Lower lobe of right lung (tissue), 2 donors: ENCODE measurements at places on chromosomes 16 and 17. TPM values are rescaled to one million over a fixed set of nuclear protein-coding genes. Genes with fewer than 3 reads are reported as not detected.
A peak's percentile ranks its signal among the peaks of the same experiment; 100 is the strongest.

- H3K4me1 ChIP-seq = no peaks in the 10 kb centered on the region
- no peak overlapping the region for H3K27ac ChIP-seq
- DNase-seq = no peak
- H3K4me3 ChIP-seq = no peak overlapping the region
- H3K36me3 ChIP-seq = peaks cover 62% of the 10 kb centered on the region
- H3K27me3 ChIP-seq = no peaks in the 10 kb centered on the region
Observed at GRCh38 chr16:75599452-75600277, 23.4 kb downstream of the ADAT1 start.

- H3K27me3 ChIP-seq = no peaks in the 10 kb centered on the region
- no peak for DNase-seq
- H3K4me3 ChIP-seq = no peak overlapping the region
- H3K36me3 ChIP-seq = peaks cover 25% of the 10 kb centered on the region
- H3K4me1 ChIP-seq = peaks cover 35% of the 10 kb centered on the region
Observed at GRCh38 chr16:1354815-1355540, 3.2 kb downstream of the GNPTG start.

GRCh38 chr16:8110572-8111514 is 479.5 kb downstream of the TMEM114 start:
- H3K4me1 ChIP-seq = no peaks in the 10 kb centered on the region
- H3K4me3 ChIP-seq = no peak overlapping the region
- H3K36me3 ChIP-seq = no peaks in the 10 kb centered on the region
- H3K27ac ChIP-seq = no peak overlapping the region

ABCA5 gene
- 20.5 TPM for total RNA-seq

DNA sequence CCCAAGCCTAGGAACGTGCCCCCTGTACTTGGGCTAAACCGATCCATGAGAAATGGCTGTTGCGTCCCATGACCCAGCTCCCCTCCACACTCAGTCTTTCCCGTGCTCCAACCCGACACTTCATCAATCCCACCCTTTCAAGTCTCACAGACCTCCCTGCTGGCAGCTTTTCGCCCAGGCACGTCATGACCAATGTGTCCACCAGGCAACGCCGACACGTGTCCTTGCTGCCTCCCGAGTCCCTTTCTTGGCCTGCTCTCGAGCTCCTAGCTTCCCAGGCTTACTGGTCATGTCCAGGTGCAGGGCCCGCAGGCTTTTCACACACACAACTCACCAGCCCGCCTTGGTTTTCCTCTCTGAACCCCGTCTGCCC is 12.2 kb downstream of the MNT start:
- peaks cover 40% of the 10 kb centered on the region for H3K36me3 ChIP-seq
- peaks cover 26% of the 10 kb centered on the region for H3K4me1 ChIP-seq
- H3K4me3 ChIP-seq = no peak overlapping the region
- no peak overlapping the region for H3K27ac ChIP-seq
- DNase-seq = no peak
- no peaks in the 10 kb centered on the region for H3K27me3 ChIP-seq

SLC52A1 gene
- total RNA-seq = 0.86 TPM

GRCh38 chr16:7644176-7644575 is 311.5 kb downstream of the RBFOX1 start:
- H3K27me3 ChIP-seq = no peaks in the 10 kb centered on the region
- H3K4me1 ChIP-seq = no peaks in the 10 kb centered on the region
- no peak overlapping the region for H3K27ac ChIP-seq

GRCh38 chr17:72342061-72342460 is 221.2 kb downstream of the SOX9 start:
- H3K27me3 ChIP-seq = peaks cover 22% of the 10 kb centered on the region
- no peak for DNase-seq
- H3K4me1 ChIP-seq = peaks cover 13% of the 10 kb centered on the region
- H3K4me3 ChIP-seq = no peak overlapping the region

DNA sequence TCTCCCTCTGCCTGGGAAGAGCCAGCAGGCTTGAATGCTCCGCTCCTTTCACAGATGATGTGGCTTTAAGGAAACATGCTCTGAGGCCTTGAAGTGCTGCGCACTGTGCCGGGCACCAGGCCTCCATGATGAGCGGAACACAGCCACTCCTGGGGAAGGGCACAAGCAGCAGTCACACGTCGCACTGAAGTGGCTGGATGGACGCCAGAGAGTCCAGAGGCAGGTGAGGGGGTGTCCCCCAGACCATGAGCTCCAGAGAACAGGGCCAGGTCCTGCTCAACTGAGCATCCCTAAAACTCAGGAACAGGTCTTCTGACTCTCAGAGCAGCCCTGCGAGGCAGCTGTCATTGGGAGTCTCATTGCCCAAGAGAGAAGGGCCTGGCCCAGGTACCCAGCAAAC is 35.6 kb downstream of the PEMT start:
- H3K4me1 ChIP-seq = peaks cover 1% of the 10 kb centered on the region
- no peaks in the 10 kb centered on the region for H3K36me3 ChIP-seq
- no peak overlapping the region for H3K27ac ChIP-seq
- H3K4me3 ChIP-seq = no peak overlapping the region
- no peaks in the 10 kb centered on the region for H3K27me3 ChIP-seq

MYL11 gene
- total RNA-seq = not detected

- no peak overlapping the region for H3K27ac ChIP-seq
- no peaks in the 10 kb centered on the region for H3K36me3 ChIP-seq
- DNase-seq = no peak
- H3K4me1 ChIP-seq = no peaks in the 10 kb centered on the region
- no peaks in the 10 kb centered on the region for H3K27me3 ChIP-seq
Observed at GRCh38 chr16:64412578-64413280, 709.1 kb downstream of the CDH11 start.

DNA sequence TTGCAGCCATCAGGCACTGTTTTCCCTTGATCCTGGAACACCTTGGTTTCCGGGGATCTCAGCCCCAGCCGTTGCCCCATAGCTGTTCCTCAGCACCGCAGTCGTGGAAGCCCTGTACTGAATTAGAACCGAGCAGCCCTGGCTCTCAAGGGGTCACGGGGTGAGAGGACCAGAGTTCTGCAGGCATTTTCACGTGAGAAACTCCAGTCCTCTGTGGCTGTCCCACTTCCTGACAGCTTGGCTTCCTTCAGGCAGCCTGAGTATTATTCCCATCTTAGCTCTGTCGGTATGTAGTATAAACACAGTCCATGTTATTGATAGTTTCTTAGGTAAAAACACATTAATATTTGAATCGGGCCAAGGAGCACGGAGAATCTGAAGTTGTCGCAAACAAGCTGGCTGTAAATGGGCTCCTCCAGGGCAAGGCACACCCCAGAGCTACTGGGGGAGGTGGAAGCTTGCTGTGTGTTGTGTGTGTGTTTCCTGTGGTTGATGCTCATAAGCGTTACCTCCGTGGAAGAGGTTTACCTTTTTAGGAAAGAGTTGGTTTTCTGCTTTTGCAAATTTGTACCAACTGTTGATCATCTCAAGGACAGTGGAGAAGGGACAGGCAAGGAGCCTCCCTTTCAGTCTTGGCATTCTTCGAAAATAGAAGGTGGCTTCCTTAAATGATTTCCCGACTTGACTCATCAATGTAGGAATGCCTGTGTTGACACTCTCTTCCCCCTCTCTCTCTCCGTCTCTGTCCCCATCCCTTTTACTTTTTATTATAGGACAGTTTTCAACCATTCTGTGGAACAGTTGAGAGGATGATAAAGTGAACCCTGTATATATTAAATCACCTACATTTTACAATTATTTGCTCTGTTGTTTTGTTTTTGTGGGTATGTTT is 208.9 kb upstream of the CHMP6 start:
- H3K4me1 ChIP-seq = peaks cover 46% of the 10 kb centered on the region
- no peak overlapping the region for H3K4me3 ChIP-seq
- no peaks in the 10 kb centered on the region for H3K27me3 ChIP-seq
- H3K27ac ChIP-seq = no peak overlapping the region
- H3K36me3 ChIP-seq = peaks cover 10% of the 10 kb centered on the region
- DNase-seq = no peak

KRT15 gene
- total RNA-seq = 9.0 TPM

- no peak overlapping the region for H3K27ac ChIP-seq
- peaks cover 25% of the 10 kb centered on the region for H3K4me1 ChIP-seq
- H3K27me3 ChIP-seq = no peaks in the 10 kb centered on the region
- DNase-seq = peak; percentile 39
Observed at GRCh38 chr17:75501378-75502071, 13.8 kb downstream of the CASKIN2 start.
